ENCODE measurements at places on chromosomes 12 and 14. TPM values are rescaled to one million over a fixed set of nuclear protein-coding genes. Genes with fewer than 3 reads are reported as not detected.

The RPS6KA5 gene
- 45.3 TPM for total RNA-seq

The CDC42BPB gene
- total RNA-seq: 1.1 TPM

The RERG gene
- total RNA-seq: not detected

The ARHGEF25 gene
- total RNA-seq: 1.3 TPM

The AKAP5 gene
- total RNA-seq: 1.7 TPM

The AMDHD1 gene
- total RNA-seq: 1.3 TPM

The KERA gene
- not detected for total RNA-seq

The ABCD2 gene
- total RNA-seq: 30.8 TPM

The SIX4 gene
- 0.17 TPM for total RNA-seq

The DIABLO gene
- 45.5 TPM for total RNA-seq

The CCDC196 gene
- not detected for total RNA-seq

The GPRC5A gene
- not detected for total RNA-seq

The GLT1D1 gene
- total RNA-seq: not detected

The BIN2 gene
- 161 TPM for total RNA-seq

The BCL11B gene
- total RNA-seq: 104 TPM

The LACRT gene
- not detected for total RNA-seq

The TMEM229B gene
- 20.9 TPM for total RNA-seq

The KRT86 gene
- 0.14 TPM for total RNA-seq

The IFNG-AS1 gene
- 5.1 TPM for total RNA-seq

The CDH24 gene
- total RNA-seq: 2.3 TPM

All from activated naive CD8-positive, alpha-beta T cell treated with anti-CD3 and anti-CD28 coated beads, Interleukin-2, amount 10 ng/mL, durations not matched to agents 7 days and 5 days (primary cell).